ENCODE measurements at places on chromosomes 12 and 14. TPM values are rescaled to one million over a fixed set of nuclear protein-coding genes. Genes with fewer than 3 reads are reported as not detected.

SERPINA12 gene
- total RNA-seq = not detected

SPIC gene
- total RNA-seq = not detected

CHGA gene
- not detected for total RNA-seq

RNFT2 gene
- total RNA-seq = 2.7 TPM

KRT2 gene
- total RNA-seq = not detected

ACOT6 gene
- not detected for total RNA-seq

SMAGP gene
- 4.2 TPM for total RNA-seq

SPTB gene
- total RNA-seq = 0.05 TPM

CCDC198 gene
- not detected for total RNA-seq

HSP90AA1 gene
- 907 TPM for total RNA-seq

MAPKAPK5 gene
- 29.1 TPM for total RNA-seq

ACOT4 gene
- 0.59 TPM for total RNA-seq

TAS2R19 gene
- total RNA-seq = 11.1 TPM

RFX4 gene
- total RNA-seq = not detected

CFAP251 gene
- 6.1 TPM for total RNA-seq

ASPG gene
- total RNA-seq = not detected

NFE2 gene
- not detected for total RNA-seq

GPD1 gene
- not detected for total RNA-seq

AKAP5 gene
- 3.6 TPM for total RNA-seq

MMP14 gene
- 655 TPM for total RNA-seq

POLE gene
- total RNA-seq = 21.0 TPM

KRT85 gene
- not detected for total RNA-seq

PRKD1 gene
- 19.6 TPM for total RNA-seq

IFNG-AS1 gene
- total RNA-seq = not detected

FGF6 gene
- total RNA-seq = not detected

REP15 gene
- total RNA-seq = 5.0 TPM

OR11H7 gene
- not detected for total RNA-seq

PRB2 gene
- not detected for total RNA-seq

RPGRIP1 gene
- not detected for total RNA-seq

LRRC43 gene
- total RNA-seq = 0.89 TPM

OTOGL gene
- under 0.01 TPM for total RNA-seq

TMCC3 gene
- total RNA-seq = 5.9 TPM

P2RX2 gene
- not detected for total RNA-seq

TTC6 gene
- 0.09 TPM for total RNA-seq

ALX1 gene
- 0.18 TPM for total RNA-seq

POLE2 gene
- 7.8 TPM for total RNA-seq

SRRM4 gene
- total RNA-seq = not detected

ACRBP gene
- total RNA-seq = 0.46 TPM

ADCY4 gene
- 0.97 TPM for total RNA-seq

ST8SIA1 gene
- under 0.01 TPM for total RNA-seq

PTPN6 gene
- not detected for total RNA-seq

SOAT2 gene
- total RNA-seq = not detected

CRY1 gene
- 11.3 TPM for total RNA-seq

ANO4 gene
- total RNA-seq = 2.0 TPM

DHRS1 gene
- 14.9 TPM for total RNA-seq

NTF3 gene
- total RNA-seq = 7.1 TPM

DBX2 gene
- total RNA-seq = not detected

GDF3 gene
- total RNA-seq = not detected

CLEC7A gene
- not detected for total RNA-seq

NRL gene
- total RNA-seq = 0.69 TPM

TCL1B gene
- not detected for total RNA-seq

MEG3 gene
- total RNA-seq = 436 TPM

MBIP gene
- total RNA-seq = 11.6 TPM

PLEKHG7 gene
- not detected for total RNA-seq

SART3 gene
- total RNA-seq = 49.6 TPM

NOXRED1 gene
- not detected for total RNA-seq

ZNF219 gene
- total RNA-seq = 6.0 TPM

SIX4 gene
- 5.3 TPM for total RNA-seq

EIF2S3B gene
- total RNA-seq = 0.59 TPM
